Astrocyte (in vitro differentiated cells and primary cell): ENCODE measurements at places on chromosomes 5 and 9.
A peak's percentile ranks its signal among the peaks of the same experiment; 100 is the strongest.

DNA sequence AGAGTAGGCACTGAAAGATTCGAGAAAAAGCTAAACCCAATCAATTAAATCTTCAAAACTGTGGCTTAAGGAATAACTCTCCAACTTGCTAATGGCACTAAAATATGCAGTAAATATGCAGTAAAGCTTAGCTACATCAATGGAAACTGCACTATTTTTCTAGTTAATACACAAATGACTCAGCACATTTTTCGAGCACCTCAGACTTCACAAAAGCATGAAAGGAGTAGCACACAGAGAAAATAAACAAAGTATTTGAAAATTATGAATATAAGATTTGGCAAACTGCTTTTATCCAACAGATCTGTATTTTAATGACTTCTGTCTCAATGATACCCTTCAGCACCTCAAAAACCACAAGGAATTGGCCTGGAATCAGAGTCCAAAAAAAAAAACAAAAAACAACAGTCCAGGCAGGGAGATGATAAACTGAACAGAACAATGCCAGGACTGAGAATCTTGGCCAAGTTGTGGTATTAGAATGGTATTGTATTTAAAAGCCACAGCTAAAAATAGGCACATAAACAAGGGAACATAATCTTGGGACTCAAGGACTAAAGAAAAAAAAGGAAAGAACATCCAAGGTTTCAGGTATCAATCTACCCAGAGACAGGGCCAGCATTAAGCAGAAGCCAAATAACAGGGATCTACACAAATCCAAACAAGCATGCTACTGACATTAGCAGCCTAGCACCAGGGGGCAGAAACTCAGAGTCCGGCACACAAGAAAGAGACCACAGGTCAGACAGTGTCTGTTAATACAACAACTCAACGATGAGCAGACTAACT, 21.4 kb downstream of the TMEM245 start:
- DNase-seq = peak; percentile 93

GRCh38 chr5:32726086-32726557, 15.0 kb downstream of the NPR3 start:
- DNase-seq = no peak

DNA sequence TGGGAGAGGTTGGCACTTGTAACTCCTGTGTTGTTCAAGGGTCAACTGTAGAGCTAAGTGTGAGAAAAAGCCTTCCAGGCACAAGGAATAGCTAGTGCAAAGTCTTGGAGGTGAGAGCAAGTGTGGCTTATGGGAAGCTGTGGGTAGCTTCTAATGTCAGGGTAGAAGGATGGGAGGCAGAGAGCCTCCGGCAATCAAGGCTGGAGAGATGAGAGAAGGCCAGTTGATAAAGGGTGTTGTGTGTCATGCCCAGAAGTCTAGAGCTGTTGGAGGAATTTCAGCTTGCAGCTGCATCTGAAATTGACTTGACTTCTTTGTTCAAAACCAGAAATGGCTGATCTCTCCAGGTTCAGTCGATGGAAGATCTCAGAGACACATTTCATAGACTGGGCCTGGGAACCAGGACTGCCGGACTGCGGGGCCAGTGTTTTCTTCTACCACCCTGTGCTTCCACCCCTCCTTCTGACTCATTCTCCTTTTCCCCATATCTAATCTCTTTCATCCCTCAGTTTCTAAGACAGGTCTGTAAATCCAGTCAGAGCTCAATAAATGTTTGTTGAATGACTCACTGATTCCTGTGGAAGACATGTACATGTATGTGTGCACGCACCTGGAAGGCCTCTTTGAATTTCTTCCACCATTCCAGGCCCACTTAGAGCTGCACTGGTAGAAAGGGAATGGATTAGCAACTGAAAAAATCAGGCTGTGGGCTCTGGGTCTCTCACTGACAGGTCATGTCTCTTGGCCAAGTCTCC, 67.8 kb upstream of the KLF4 start:
- DNase-seq = peak; percentile 75

DNA sequence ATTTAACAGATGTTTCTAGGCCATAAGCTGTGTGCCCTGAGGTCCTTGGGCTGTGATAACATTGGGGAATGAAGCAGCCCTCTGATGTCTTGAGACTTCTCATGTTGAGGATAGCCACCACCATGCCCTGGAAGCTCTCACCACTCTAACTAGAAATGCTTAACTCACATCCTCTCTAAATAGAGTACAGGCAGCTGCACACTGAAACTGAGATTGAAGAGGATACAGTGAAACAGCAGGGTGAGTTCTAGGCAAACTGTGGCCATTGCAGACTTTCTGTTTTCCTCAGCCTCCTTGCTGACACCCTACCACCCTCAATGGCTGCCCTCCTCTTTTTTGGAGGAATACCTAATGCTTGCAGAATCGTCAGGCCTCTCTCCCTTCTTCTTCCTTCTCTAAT, 22.4 kb downstream of the UTP15 start:
- no peak for DNase-seq

DNA sequence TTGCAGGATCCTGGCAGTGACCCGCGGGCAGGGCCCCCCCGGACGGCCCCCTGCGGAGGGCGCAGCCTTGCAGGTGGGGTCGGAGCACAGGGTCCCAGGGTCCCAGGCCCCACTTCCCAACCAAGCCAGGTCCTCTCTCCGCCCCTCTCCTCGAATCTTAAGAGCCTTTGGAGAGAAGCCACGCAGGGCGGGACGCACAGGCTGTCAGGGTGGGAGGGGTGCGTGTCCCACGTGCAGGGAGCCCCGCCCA, 18.4 kb upstream of the EGFL7 start:
- DNase-seq = peak; percentile 32

DNA sequence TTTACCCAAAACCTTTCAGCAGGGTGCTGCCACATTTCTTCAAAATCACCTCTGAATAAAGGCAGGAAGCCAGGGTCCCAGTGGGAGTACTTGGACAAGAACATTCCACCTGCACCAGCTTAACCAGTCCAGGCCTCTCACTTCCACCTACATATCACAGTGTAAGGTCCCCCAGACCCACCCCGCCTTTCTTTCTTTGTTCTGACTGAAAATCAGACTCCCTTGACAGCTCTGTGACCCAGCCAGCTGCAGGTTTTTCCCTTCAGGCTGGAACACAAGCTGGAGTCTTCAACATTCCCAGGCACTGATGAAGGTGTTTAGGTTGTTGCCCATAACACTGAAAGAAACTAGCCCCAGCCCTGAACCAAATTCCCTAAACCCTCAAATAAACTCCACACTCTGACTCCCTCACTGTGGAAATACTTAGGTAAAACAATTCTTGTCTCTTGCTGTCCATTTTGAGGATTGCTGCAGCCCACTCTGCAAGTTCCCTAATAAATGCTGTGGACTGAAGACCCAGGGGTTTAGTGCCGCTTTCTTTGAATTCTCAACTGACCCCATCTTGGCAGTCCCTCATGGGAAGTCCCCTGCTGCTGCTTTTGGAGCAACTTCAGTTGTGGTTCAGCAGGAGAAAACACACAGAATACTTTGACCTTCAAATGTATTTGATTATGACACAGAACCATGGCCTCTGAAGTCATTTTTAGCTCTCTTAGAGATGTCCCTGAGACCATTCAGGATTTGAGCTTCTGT, 24.8 kb downstream of the P4HA2 start:
- DNase-seq = no peak

GRCh38 chr5:27523629-27524028, 485.2 kb upstream of the CDH9 start:
- no peak for DNase-seq

GRCh38 chr9:107489144-107489673, 360 bp downstream of the KLF4 start:
- no peak for DNase-seq

GRCh38 chr5:76192837-76193236, 109.7 kb downstream of the SV2C start:
- no peak for DNase-seq

GRCh38 chr5:54651482-54652076, 134.0 kb downstream of the SNX18 start:
- DNase-seq = peak; percentile 57

DNA sequence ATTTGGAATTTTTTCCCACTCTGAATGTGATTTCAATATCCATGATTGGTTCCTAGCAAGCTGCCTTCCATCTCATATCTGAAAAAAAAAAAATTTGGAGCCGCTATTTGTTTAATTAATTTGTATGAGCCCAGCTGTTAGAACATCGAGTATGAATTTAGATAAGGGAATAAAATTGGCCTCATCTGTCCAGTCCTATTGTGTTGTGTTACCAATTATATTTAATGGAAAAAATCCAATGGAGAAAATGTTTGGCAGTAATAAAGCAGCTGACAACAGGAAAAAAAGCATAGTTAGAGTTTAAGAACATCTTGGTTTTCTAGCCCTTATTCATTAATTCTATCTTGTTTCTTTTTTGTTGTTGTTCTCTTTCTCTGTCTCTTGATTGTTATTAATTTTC, 735.6 kb upstream of the RIOK2 start:
- DNase-seq = no peak

DNA sequence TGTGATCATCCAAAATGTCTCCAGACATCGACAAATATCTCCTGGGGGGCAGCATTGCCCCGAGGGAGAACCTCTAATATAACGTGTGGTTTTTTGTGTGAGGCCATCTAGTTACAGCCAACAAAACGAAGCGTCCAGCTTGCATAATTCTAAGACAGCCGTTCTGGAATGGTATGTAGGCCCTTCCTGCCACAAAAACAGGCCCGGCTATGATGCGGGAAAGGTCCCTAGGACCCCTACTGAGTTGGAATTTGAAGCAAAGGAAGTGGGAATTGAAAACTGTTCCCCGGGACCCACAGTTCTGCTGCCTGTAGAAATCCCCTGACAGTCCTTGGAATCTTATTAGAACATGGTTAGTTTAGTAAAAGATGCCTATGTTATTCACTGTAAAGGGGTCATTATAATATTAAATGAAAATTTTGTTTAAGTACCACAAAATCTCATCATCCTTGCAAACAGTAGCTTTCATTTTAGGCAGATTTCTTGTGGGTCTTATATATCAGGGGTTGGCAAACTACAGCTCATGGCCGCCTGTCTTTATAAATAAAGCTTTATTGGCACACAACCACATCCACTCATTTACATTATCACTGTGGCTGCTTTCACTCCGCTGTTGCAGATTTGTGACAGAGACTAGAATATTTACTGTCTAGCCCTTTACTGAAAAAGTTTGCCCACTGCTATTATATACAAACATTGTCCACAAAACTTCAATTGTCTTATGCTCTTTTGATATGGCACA, 70.7 kb downstream of the MSX2 start:
- DNase-seq = peak; percentile 69

DNA sequence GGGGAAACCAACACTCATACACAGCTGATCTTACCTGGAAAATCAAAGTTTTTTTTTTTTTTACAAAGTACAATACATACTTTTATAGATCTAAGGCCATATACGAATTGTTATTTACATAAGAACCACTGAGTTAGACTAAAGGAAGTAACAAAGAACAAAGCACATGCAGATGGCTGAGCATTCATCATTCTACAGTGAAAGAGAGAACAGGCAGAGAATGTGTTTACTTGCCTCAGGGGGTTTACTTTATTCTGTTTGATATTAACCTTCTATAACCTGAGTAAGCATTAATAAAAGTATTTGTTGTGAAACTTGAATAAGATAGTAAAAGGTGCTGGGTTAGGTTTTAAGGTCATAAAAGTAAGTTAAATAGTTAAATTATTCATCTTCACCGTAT, 54.7 kb downstream of the SLC38A9 start:
- no peak for DNase-seq

- DNase-seq = peak; percentile 65
Observed at GRCh38 chr5:171418982-171419687, at the start of gene FGF18. Gene FGF18 (plus strand): TSS chr5:171419647. CDS start chr5:171420200, 553 bp downstream.

- DNase-seq = no peak
Observed at GRCh38 chr5:112290691-112291090, 128.4 kb downstream of the EPB41L4A start.

DNA sequence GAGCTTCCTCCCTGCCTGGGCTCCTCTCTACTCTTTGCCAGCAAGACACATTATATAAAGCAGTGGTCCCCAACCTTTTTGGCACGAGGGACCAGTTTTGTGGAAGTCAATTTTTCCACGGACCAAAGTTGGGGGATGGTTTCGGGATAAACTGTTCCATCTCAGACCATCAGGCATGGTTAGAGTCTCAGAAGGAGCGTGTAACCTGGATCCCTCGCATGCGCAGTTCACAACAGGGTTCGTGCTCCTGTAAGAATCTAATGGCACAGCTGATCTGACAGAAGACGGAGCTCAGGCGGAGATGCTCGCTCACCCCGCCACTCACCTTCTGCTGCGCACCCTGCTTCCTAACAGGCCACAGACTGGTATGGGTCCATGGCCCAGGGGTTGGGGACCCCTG, 142.8 kb downstream of the LIFR start:
- no peak for DNase-seq

DNA sequence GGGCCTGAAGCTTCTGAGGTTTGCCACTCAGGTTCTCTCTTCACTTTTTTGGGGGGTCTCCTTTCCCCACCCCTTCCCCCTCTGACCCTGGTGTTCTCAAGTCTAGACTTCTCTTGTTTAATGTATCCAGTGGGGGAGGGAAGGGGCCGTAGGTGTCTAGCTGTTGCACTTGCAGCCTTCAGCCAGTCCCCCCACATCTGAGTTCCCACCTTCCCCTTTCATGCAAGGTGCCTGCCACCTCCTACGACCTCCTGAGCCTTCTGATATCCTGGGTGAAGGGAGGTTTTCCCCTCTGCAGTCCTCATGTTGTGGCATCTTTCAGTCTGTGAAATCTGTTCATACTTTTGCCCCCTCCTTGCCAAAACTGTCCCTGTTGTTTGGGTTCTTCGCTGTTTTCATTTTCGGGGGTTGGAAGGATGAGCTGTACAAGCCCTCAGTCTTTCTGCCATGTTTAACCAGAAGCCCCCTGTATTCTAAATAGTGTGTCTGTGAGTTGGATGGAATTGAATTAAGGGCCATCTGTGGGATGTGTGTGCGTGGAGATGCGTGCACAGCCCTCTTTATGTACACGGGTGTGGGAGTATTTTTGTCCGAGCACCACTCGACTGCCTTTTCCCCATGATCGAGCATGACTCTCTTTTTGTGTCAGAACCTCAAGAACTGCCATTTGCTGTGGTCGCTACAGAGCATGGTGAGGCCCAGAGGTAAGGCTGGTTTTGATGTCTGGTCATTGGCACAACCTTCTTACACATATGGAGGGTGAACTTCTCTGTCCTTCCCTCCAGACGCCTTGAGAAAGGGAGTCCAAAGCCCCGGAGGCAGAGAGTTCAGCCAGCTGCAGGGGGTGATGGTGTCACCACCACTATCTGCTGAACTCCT, 23.6 kb downstream of the PRRC2B start:
- no peak for DNase-seq

DNA sequence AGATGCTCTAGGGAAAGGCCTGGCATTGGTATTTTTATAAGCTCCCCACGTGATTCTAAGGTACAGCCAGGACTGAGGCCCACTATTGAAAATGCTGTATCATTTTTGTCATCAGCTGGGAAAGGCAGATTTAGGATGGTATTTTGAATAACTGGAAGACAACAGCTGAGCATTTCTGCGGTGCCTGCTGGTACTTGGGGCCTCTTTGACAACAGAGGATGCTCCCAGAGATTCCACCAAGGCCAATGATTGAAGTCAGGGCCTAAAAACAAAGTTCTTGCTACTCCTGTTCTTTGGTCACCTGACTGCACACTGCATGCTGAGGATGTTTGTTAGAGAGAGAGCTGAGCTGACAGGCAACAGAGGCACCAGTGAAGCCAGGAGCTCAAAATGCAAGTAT, 8.1 kb downstream of the FBLL1 start:
- no peak for DNase-seq

GRCh38 chr9:76412638-76413037, 18.4 kb upstream of the RFK start:
- DNase-seq = no peak
